ENCODE measurements at places on chromosomes 4 and X.

GRCh38 chr4:39548425-39549067, 21.3 kb upstream of the UGDH start:
- no peak for DNase-seq
- no peaks in the 10 kb centered on the region for H3K27me3 ChIP-seq
- no peak overlapping the region for H3K27ac ChIP-seq
- no peak overlapping the region for H3K4me3 ChIP-seq
- H3K36me3 ChIP-seq = no peaks in the 10 kb centered on the region
- peaks cover 7% of the 10 kb centered on the region for H3K4me1 ChIP-seq

DNA sequence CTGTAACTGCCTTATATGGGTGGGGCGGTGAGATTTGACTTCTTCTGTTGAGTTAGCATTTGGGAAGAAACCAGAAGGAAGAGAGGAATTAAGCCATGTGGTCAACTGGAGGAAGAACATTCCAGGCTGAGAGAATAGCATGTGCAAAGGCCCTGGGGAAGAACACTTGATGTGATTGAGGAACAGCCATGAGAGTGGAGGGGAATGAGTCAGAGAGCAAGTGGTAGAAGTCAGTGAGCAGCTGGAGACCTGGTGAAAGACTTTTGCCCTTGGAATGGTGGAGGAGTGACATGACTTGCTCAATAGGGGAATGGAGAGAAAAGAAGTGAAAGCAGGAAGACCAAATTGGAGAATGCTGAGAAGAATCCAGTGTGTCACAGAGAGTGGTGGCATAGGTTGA, 327.8 kb upstream of the HAND2 start:
- no peak overlapping the region for H3K27ac ChIP-seq
- no peaks in the 10 kb centered on the region for H3K4me1 ChIP-seq
- DNase-seq = no peak
- no peak overlapping the region for H3K4me3 ChIP-seq
- H3K36me3 ChIP-seq = no peaks in the 10 kb centered on the region

- H3K4me1 ChIP-seq = peaks cover under 1% of the 10 kb centered on the region
- no peaks in the 10 kb centered on the region for H3K27me3 ChIP-seq
- no peak overlapping the region for H3K4me3 ChIP-seq
Observed at GRCh38 chr4:80918004-80918403, 112.5 kb upstream of the BMP3 start.

DNA sequence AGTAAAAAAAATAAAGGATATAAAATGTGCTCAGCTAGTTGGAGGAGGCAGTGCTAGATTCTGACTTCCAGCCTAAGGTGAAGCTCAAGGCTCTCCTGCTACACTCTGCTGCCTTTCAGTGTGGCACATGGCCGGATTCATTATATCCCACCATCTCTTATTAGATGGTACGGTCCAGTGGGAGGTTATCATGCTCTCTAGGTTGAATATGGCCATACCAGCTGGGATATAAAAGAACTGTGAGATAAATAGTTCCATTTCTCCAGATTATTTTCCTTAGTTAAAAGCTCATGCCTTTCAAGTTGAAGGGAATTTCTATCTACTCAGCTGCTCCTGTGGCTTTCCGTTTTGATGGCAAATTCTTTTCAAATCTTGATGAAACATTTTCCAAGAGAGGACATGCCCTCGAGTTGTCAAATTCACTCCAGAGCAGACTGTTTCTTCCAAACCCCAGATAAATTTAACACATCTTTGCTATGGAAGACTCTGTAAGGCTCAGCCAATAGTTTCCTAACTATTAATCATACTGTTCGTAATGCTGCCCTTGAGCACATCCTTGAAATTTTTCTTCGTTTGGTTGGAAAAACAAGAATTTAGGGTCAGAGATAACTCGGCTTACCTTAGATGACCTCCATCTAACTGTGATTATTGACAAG, 2.2 kb upstream of the MGARP start:
- no peak overlapping the region for H3K4me3 ChIP-seq
- H3K27me3 ChIP-seq = no peaks in the 10 kb centered on the region
- H3K4me1 ChIP-seq = peaks cover 5% of the 10 kb centered on the region
- no peak for DNase-seq

DNA sequence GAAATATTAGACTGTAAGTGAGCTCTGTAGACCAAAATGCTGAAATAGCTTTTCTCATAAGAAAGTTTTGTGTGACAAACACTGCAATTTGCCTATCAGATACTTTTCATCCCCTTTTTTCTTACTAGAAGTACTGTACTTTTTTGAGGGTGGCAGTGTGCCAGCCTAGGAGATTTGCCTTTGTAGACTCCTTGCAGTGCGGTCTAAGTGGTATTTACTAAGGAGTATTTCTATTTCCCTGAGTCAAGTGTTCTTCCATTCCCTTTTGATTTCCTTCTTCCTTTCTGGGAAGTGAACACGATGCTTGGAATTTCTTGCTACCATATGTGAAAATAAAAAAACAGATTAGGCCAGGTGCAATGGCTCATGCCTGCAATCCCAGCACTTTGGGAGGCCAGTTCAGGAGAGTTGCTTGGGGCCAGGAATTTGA, 34.6 kb downstream of the PDLIM5 start:
- H3K36me3 ChIP-seq = no peaks in the 10 kb centered on the region
- no peak for DNase-seq
- no peak overlapping the region for H3K27ac ChIP-seq
- no peak overlapping the region for H3K4me3 ChIP-seq
- H3K4me1 ChIP-seq = peaks cover 7% of the 10 kb centered on the region

DNA sequence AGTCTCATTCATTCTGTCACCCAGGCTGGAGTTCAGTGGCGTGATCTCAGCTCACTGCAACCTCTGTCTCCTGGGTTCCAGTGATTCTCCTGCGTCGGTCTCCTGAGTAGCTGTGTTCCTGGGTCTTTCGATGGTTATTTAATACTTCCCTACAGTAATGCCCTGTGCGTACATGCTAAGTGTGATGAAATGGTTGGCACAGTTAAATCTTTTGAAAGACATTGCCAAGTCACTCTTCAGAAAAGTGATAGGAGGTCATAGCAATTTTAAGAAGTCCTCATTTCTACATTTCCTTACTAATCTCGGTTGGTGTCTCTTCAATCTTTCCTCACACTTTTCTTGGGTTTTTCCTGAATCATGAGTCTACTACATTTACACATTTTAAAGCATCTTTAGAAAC, 14.4 kb downstream of the HTT-AS start:
- no peaks in the 10 kb centered on the region for H3K4me1 ChIP-seq
- no peak overlapping the region for H3K4me3 ChIP-seq
- no peak overlapping the region for H3K27ac ChIP-seq
- H3K27me3 ChIP-seq = no peaks in the 10 kb centered on the region
- H3K36me3 ChIP-seq = no peaks in the 10 kb centered on the region

- no peaks in the 10 kb centered on the region for H3K36me3 ChIP-seq
- no peaks in the 10 kb centered on the region for H3K4me1 ChIP-seq
- H3K27ac ChIP-seq = no peak overlapping the region
Observed at GRCh38 chr4:72909461-72909860, 160.1 kb downstream of the COX18 start.

- no peak for DNase-seq
- no peaks in the 10 kb centered on the region for H3K4me1 ChIP-seq
- H3K4me3 ChIP-seq = no peak overlapping the region
- H3K27ac ChIP-seq = no peak overlapping the region
- no peaks in the 10 kb centered on the region for H3K36me3 ChIP-seq
- H3K27me3 ChIP-seq = no peaks in the 10 kb centered on the region
Observed at GRCh38 chrX:148593146-148593545, 92.7 kb downstream of the AFF2 start.

DNA sequence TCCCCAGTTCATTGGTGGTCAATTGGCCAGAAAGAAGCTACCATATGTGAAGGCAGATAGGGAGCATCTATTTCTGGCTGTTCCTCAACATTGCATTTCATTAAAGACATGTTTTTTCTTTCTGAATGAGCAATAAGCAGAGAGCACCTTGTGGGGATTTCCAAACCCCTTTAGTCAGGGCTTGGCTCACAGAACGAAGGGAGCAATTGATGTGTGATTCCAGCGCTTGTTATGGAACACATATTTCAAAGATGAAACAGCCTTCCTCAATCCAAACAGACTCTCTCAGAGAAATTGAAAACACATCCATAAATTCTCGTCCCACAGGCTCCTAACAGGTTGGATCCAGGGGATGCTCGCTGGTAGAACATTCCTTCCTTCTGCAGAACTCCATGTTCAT, 84.1 kb downstream of the CLCN4 start:
- H3K27ac ChIP-seq = no peak overlapping the region
- DNase-seq = no peak
- H3K36me3 ChIP-seq = no peaks in the 10 kb centered on the region
- H3K4me3 ChIP-seq = no peak overlapping the region

All from ovary (tissue), 10 donors.